T-helper 22 cell (primary cell): ENCODE measurements at places on chromosomes 6 and 20.

GRCh38 chr20:38883081-38883980, 42.9 kb upstream of the FAM83D start:
- DNase-seq: no peak

DNA sequence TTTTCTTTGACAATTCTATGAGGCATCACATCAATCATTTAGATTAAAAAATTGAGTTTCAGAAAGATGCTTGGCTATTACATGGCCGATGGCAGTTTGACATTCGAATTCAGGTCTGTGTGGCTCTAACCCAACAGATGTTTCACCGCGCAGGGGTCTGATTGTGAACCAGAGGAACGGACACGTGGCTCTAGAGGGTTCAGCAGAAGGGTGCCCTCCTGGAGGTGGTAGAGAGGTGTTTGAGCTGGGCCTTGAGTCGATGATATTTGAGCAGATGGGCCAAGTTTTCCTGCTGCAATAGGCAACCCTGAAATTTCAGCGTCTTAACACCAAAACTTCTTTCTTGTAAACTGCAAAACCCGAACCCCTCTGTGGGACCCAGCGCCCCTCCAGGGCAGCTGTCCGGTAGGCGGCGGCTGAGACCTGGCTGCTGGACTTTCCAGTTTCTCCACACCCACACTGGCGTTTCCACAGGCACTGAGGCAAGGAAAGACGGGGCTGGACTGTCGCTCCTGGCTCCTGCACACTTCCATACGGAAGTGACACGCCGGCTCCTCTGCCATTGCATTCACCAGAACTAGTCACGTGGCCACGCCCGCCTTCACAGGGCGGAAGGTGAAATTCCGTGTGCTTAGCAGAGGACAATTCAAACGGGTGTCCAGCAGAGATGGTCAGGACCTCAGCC, 11.3 kb upstream of the AFDN start:
- no peak for DNase-seq

- DNase-seq: no peak
Observed at GRCh38 chr20:53990768-53991450, 79.5 kb downstream of the BCAS1 start.

GRCh38 chr6:17492350-17492749, 99.0 kb downstream of the CAP2 start:
- DNase-seq: no peak

DNA sequence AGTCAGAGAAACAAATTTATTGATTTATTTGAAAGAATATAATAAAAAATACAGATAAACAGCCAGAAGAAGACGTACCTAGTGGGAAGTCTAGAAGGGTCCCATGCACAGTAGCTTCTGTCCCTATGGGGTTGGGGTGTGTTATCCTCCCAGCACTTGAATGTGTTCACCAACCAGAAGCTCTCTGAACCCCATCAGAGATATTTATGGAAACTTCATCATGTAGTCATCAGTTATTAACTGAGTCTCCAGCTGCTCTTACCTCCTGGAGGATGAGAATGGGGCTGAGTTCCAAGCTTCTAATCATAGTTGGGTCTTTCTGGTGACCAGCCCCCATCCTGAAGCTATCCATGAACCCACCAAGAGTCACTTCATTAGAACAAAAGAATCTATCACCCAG, 15.4 kb upstream of the USP45 start:
- no peak for DNase-seq

- no peak for DNase-seq
Observed at GRCh38 chr6:155273431-155273830, 9.6 kb downstream of the CLDN20 start.

- no peak for DNase-seq
Observed at GRCh38 chr6:119395192-119395591, 45.6 kb upstream of the MAN1A1 start.

- DNase-seq: no peak
Observed at GRCh38 chr6:2021713-2022125, 223.7 kb downstream of the GMDS start.

GRCh38 chr20:50392138-50392866, 117.9 kb upstream of the PTPN1 start:
- no peak for DNase-seq

DNA sequence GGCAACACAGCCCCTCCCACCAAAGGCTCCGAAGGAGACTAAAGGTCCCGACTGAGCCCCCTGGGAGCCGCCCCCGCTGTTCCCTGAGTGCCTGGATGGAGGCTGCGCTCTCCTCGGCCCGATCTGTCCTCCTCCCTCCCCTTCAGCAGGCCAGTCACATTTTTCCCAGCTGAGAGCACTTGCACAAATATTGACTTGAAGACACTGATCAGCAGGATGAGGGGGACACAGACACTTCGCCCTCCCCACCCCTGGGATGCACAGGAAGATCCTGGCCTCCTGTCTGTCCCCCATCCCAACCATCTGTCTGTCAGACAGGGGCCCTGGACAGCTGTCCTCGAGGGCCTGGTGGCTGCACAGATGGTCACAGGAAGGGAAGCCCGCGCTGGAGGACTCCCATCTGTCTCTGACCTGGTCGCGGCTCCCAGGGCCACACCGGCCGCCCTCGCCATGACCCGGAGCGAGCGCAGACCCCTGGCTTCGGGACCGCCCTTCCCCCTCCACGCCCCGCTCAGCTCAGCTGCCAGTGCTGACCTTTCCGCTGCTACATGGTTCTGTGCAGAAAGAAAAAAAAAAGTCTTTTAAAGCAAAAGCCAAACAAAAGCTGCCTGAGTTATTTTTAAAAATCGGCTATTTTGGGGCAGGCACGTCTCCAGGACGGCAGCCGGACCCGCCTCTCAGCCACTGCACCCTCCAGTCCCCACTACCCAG, 11.1 kb downstream of the LAMA5 start:
- no peak for DNase-seq

DNA sequence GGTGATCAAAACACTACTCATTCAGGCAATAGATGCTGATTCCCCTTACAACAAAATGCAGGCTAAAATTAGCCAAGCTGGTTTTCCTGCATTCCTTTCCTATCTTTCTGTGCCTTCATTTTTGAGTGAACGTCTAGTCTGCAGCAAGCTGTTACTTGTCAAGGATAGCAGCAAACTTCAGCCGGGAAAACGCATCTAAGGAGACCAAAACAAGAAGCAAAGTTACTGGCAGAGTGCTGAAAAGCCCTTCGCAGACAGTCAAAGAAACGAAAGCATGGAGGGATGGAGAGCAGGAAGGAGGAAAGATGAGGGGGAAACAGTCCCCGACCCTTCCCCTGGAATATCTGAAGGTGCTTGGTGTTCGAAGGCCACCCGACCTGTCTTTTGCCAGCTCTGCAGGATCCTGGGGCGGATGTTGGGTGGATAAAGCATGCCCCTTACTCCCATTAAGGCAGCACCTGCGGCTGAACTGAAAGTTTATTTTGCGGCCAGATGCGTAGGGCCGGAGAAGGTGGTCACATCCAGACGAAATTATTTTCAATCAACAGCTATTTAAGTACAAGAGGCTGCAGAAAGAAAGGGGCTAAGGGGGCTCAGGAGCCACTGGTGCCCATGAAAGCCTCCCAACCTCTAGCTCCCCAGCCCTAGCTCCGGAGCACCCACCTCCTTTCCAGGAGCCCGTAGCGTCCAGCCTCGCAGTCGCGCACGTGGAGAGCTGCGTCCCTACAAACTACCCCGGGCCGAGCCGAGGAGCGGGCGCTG, 538 bp downstream of the FERMT1 start:
- DNase-seq: no peak

- no peak for DNase-seq
Observed at GRCh38 chr6:112560651-112561050, 213.5 kb downstream of the RFPL4B start.

DNA sequence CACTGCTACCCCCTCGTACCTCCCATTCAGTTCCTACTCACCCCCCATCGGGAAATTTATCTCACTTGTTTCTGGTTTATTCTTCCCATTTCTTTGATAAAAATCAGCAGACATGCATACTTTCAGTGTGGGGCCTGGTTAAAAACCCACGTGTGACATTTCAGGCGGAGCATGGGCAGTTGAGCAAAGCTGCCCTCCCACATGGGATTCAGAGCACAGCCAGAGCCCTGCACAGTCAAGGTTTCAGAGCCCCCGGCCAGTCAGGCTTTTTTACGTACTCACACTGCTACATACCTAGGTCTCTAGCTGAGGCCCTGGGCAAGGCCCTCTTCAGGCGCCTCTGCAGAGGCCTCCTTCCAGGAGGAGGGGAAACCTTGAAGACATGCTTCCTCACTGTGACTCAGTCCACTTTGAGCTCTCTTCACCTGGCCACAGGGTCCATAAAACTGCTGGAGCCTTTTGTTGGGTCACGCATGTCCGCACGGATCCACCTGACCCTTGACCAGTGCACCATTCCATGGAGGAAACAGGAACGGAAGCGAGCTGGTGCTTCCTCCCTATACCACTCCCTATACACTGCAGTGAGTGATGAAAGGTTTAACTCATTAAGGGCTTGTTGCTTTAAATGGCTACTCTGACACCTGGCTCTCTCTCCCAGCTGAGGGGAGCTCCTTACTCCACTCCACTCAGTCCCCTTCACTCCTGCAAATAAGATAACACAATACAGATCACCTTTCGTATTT, 713.3 kb downstream of the PRKN start:
- no peak for DNase-seq

- DNase-seq: no peak
Observed at GRCh38 chr6:124400261-124400999, 561.8 kb upstream of the RNF217 start.

GRCh38 chr20:63748934-63749270, 9.3 kb downstream of the SLC2A4RG start:
- no peak for DNase-seq

- no peak for DNase-seq
Observed at GRCh38 chr6:68233623-68234022, 401.5 kb upstream of the ADGRB3 start.

- no peak for DNase-seq
Observed at GRCh38 chr6:1770435-1770843, 160.7 kb downstream of the FOXC1 start.

GRCh38 chr6:27471365-27472115, 1.4 kb downstream of the ZNF184 start:
- DNase-seq: no peak

- DNase-seq: no peak
Observed at GRCh38 chr6:112752305-112752704, 405.2 kb downstream of the RFPL4B start.

- no peak for DNase-seq
Observed at GRCh38 chr6:170248111-170248805, 42.6 kb downstream of the DLL1 start.
